D721Med (cell line): ENCODE measurements at places on chromosomes 12 and 14.

DNA sequence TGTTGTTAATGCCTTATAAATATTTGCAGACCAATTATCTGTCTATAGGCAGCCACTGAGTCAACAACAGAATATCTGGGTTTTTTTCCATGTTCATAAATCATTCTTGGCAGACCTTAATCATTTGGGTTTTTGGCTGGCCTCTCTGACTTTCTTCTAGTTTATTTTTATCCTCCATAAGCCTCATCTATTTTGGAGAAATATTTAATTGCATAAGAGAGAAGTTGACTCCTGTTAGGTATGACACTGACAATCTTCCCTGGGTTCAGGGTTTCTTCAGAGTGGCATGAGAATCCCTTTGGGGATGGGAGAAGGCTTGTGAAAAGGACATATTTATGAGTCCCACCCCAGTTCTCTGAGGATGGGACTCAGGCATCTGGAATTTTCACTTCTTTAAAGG, 299.8 kb downstream of the NRXN3 start:
- DNase-seq = no peak

DNA sequence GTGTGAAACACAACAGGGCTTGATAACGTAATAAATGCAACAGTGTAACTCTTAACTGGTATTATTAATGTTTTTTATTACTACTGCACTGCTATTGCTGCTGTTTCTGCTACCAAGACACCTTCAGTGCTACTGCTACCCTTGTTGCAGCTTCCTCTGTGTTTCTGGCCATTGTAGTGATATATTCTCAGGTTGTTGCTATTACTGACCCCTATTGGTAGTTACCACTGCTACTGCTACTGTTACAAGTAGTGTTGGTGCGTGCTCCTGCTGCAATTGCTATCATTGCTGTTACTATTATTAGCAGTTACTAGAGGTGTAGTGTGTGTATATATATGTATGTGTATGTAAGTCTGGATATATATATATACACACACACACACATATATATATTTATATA, 87.2 kb upstream of the PTPRB start:
- DNase-seq = no peak

- DNase-seq = no peak
Observed at GRCh38 chr14:65943150-65943549, 530.6 kb downstream of the FUT8 start.

DNA sequence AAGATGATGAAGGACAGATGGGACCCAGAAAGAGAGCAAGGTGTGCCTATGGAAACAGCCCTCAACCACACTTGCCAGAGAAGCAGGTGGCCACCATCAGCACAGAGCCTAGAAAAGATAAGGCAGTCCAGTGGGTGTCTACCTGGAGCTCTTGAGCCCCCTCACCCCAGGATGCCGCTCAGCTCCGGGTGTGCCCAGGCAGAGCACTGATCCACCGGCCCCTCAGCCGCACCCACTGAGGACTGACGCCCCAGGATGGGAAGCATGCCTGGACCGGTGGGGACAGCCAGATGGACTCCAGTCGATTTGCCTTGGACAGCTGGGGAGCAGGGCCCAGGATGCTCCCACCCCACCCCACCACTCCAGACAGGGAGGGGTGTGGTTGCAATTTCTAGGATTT, 15.1 kb upstream of the ZFP36L1 start:
- no peak for DNase-seq

DNA sequence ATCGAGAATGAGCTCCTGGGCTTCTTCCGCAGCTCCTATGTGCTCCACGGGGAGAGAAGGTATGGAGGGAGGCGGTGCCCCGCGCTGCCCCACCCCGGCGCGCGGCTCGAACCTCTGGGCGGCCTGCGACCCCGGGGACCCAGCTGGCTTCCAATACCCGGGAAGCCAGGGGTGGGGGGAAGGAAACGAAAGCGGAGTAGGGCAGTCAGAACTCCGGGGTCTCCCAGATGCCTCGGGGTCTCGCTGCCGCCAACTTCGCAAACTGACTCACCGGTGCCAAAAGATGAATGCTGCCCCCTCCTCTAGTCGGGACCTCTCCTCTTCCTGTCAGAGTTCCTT, 1.3 kb downstream of the TRHDE start:
- DNase-seq = no peak

DNA sequence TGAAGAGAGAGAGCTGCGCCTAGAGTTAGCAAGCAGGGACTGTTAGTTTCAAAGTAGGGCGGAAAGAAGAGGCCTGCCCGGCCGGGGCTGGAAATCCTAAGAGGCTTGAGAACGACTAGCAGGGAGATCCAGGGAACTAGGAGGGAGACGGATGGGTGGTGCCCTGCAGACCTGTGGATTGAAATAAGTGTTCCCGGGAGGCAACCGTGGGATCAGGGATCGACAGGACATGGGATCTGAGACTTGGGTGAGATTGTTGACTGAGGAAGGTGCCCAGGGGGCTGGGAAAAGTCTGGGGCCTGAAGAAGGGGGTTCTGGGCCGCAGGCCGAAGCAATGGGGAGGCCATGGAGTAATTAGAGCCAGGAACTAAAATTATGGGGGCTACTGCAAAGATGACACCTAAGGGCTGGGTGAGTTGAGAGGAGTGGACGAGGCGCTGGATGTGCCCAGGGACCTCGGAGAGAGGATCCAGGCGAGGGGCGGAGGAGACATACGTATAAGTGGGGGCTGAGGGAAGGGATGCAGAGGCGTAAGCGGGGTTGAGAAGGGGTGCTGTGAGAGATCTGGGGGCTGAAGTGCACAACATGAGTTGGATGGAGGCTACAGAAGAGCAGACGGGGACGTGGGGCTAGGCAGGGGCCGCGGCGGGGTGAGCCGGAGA, 635 bp downstream of the LTA4H start:
- no peak for DNase-seq

GRCh38 chr12:132460571-132460970, 29.4 kb upstream of the FBRSL1 start:
- DNase-seq = no peak

DNA sequence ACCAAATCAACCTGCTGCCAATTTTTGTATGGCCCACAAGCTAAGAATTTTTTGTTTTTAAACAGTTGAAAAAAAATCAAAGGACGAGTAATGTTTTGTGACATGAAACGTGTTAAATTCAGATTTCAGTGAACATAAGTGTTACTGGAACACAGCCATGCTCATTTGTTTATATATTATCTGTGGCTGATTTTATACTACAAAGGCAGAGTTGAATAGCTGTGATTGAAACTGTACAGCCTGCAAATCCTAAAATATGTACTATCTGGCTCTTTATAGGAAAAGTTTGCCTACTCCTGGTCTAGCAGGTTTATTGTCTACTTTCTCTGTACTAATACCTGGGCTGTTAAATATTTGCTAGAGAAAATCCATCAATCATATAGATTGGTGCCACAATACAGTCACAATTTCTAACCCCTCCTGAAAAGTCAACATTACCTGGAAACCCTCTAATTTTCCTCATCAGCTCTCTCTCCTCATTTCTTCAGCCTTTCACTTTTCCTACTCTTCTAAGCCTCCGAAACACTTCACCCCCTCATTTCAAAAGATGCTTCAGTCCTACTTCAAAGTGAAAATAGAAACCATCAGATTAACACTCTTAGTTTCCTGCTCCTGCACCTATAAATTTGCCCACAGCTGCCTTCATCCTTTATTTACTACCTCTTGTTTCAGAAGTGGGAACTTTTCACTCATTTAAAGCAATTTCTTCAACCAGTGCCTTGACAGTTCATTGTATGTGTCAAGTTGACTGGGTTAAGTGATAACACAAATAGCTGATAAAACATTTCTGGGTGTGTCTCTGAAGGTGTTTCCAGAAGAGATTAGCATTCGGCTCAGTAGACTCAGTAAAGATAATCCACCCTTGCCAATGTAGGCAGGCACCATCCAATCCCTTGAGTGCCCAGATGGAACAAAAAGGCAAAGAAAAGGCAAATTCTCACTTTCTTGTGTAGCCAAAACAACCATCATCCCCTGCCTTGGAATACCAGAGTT, 18.0 kb upstream of the C2CD5 start:
- no peak for DNase-seq

- DNase-seq = no peak
Observed at GRCh38 chr12:54138219-54138618, 50.6 kb downstream of the SMUG1 start.

DNA sequence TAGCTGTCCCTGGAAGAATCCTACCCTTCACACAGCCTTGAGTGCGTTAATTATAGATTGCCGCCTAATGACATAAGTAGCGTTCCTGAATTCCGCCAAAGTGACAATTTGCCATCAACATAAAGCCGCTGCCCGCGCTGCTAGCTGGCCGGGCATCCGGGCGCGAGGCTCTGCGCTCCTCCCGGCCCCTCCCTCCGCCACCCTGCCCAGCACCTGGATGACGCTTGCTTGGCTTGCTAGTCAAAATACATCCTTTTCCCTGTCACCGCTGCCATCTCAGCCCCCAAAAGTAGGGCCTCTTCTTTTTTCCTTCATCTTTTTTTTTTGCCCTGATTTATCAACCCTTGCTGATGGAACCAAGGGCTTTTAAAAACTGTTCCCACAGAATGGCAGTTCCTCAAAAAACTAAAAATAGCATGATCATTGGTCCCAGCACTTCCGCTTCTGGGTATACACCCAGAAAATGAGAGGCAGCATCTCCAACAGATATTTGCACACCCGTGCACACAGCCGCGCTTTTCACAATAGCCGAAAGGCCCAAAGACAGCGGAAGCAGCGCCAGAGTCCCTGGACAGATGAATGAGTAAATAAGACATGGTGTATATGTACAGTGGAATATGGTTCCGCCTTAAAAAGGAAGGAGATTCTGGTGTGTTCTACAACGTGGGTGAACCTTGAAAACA, 235.2 kb downstream of the BCL11B start:
- no peak for DNase-seq

- no peak for DNase-seq
Observed at GRCh38 chr12:121697093-121697698, 15.4 kb upstream of the TMEM120B start.

GRCh38 chr12:10031771-10032175, 1.3 kb downstream of the CLEC9A start:
- DNase-seq = no peak

DNA sequence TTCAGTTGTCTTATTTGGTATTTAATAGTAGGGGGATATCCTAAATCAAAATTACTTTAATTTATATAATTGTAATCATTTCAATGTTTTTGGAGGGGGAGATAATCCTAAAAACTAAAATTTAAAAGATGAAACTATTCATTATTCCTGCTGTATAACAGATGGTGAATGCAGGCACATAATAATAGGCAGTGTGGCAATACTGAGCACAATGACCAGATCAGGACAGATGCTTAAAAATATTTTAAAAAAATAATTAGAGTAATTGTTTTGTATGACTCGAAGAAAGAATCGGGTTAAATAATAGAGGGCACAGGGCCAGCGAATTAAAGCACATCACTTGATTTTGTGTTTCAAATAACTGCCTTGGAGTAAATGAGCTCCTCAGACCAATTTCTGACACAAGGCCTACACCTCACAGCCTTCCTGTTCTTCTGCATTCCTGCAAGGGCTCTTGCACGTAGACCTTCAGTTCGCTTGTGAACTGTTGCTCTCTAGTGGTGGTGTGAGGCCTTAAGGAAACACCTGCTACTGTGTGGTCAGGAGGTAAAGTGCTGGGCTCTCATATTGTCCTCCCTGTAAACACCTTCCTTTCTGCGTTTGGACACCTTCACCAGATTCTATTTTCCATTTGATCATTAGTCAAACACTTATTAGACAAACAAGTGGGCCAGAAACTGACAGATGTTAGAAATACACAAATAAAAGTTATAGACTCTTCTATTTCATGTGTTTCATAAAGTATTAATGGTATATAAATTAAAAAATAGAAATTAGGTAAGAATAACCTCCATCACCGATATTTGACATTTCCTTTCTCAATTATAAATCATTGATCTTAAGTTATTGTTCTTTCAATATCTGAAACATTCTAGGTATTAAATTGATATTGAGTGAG, 29.3 kb upstream of the KLRF1 start:
- no peak for DNase-seq

GRCh38 chr12:109464642-109465351, 12.3 kb downstream of the KCTD10 start:
- no peak for DNase-seq

GRCh38 chr12:13801543-13801942, 179.9 kb downstream of the GRIN2B start:
- no peak for DNase-seq

GRCh38 chr14:76967788-76968187, 60.7 kb downstream of the IRF2BPL start:
- DNase-seq = no peak

DNA sequence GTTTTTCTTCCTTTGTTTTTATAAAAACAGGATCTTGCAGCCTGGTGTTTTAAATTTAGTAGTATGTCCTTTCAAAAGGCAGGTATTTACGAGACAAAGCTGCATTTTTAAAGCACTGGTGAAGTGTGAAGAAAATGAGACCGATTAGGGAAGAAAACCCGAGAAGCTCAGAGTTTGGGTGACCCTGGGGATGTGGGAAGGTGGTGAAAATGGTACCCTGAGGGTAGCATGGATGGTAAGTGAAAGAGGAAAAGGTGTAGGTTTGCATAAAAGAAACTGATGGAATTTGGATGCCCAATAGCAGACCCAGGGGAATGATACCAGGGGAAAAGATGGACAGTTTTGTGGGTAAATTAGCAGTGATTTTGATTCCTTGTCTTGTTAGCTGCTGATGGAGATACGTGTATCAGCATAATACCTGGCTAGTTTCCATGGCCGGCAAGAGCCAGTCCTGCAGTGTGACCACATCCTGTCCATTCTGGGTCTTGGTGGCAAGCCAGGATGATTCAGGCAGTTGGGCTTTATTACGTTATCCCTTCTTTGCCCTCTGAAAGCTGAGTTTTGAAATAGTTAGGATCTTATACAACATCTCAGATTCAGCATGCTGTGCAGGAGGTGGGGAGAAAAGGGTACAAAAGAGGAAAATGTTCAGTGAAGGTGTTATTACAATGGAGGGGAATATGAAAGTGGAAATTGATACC, 8.9 kb downstream of the BICD1 start:
- no peak for DNase-seq

- DNase-seq = no peak
Observed at GRCh38 chr14:89217891-89218290, 199.1 kb downstream of the FOXN3 start.

DNA sequence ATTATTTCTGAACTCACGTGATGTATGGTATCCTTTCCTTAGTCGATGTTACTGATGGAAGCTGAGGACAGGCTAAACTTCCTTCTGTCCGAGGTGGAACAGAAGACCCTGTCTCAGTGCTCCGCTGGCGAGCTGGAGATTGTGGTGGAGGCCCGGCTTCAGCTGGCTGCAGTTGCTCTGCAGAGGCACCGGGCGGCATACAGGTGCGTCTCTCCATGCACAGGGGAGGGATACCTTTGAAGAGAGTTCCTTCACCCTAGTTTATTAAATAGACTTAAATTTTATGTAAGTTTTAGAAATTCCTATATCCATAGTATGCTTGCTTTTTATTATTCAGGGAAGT, 186.7 kb upstream of the NEDD1 start:
- DNase-seq = no peak

DNA sequence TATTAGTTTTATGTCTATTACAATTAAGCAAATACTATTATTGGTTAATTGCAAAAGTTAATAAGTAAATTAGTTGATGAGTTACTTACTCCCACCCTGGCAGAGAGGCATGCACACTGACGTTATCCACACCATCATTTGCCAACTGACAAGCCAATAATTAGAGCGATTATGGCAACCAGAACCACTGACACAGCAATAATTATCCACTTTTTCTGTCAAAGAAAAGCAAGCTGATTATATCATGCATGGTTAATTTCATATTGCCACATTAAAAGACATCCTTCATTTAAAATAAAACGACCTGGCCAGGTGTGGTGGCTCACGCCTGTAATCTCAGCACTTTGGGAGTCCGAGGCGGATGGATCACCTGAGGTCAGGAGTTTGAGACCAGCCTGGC, 43.1 kb downstream of the STX2 start:
- DNase-seq = no peak

GRCh38 chr12:108516511-108517275, 1.6 kb downstream of the FICD start:
- no peak for DNase-seq
